GM23248 (cell line): ENCODE measurements at places on chromosomes 13 and 19.

DNA sequence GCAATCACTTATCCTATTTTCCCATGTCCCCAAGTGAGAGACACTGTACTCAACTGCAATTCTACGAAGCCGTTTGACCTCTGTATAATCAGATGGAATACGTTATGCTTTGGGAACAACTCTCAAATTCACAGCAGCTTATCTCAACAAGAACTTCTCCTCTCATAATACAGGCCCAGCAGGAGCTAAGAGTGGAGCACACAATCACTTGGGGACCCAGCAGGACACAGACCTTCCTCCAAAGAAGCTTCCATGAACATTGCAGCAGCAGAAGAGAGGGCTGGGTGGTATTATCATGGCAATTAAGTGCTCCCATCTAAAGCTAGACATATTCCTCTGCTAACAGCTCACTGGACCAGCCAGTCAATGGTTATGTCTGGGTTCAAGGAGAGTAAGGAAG is 428.3 kb upstream of the MIR17HG start:
- DNase-seq: no peak

- no peak for DNase-seq
Observed at GRCh38 chr19:35167251-35168119, 12.9 kb downstream of the FXYD5 start.

- no peak for DNase-seq
Observed at GRCh38 chr13:98834254-98834960, 81.9 kb upstream of the SLC15A1 start.

DNA sequence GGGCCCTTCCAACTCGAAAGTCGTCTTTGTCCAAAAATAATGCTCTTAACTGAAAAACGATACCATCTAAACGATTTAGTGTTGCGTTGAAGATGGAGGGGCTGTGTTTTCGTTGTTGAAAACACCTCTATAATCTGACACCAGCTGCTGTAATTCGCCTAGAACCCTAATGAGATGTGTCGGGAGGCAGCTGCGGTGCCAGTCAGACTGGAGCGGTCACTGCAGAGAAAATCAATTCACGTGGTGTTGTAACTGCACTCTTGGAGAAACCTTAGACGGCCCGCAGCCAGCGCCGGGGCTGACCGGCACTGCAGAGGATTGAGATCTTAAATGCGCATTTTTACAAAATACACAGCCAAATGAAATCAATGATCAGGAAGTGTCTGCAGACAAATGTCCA is 339.1 kb downstream of the ZNF536 start:
- no peak for DNase-seq

- DNase-seq: peak; percentile 82
Observed at GRCh38 chr19:53424968-53425597, 6.7 kb upstream of the ZNF761 start.

GRCh38 chr13:73365252-73365651 is 306.4 kb downstream of the KLF5 start:
- no peak for DNase-seq

GRCh38 chr13:97535614-97536013 is 101.6 kb downstream of the RAP2A start:
- peak; percentile 67 for DNase-seq

GRCh38 chr19:32570081-32570785 is 10.8 kb upstream of the PDCD5 start:
- peak; percentile 80 for DNase-seq

DNA sequence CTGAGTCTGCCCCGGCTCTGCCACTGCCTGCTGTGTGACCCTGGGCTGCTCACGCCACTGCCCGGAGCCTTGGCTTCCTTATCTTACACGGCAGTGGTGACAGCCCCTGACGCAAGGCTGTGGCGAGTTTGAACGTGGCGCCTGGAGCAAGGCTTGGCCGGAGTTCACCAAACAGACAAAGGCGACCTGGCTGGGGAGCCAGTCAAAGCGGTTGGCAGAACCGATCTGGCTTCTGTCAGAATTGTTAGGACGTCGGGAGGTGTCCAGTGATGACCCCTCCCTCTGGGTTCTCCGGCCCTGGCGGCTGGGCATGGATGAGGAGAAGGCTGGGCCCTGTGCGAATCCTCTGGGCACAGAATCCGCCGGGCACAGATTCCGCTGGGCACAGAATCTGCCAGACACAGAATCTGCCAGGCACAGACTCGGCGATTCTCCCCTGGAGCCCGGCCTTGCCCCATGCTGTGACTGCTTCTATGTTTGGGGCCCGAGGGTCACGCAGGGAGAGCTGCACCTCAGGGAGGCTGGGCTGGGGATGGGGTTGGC is 11.7 kb upstream of the TMEM255B start:
- DNase-seq: no peak

GRCh38 chr19:10173527-10173926 is 21.2 kb downstream of the DNMT1 start:
- DNase-seq: peak; percentile 58

GRCh38 chr13:52053460-52053859 is 29.0 kb downstream of the UTP14C start:
- no peak for DNase-seq

DNA sequence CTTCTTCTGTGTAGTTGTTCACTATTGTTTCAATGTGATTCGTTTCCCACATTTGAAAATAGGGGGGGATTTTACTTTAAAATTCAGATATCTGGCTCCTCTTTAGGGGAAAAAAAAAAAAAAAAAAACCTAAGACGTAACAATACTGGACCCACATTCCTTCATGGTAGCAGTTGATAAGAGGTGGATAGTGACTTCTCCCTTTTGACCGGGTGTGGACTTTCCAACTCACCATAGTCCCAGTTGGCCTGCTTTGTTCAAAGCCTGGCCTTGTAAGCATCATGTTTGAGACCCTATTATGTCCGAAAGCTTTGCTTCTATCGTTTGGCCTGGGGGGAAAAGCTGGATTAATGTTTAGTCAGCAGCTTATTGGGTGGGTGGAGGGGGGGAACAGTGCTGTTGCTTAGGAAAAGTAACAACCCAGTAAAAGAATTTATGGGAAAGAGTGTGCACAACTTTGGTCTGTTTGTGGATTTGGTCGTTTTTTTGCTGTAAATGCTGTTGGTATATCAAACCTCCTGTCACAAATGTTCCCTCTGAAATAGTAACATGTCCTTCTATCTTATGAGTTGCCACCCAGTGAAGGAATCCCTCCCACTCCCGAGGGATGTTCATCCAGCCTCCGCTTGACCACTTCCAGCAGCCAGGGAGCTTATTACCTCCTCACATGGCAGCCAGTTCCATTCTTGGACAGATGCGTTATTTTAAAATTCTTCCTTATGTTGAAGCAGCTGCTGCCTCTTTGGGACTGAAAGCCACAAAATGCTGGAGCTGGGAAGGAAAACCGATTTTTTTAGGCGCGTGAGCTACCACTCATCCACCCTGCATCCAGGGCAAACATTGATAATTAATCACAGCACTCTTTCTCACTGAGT is 10.4 kb downstream of the SAMD4B start:
- DNase-seq: peak; percentile 63

GRCh38 chr13:99307648-99308339 is 595 bp upstream of the GPR183 start:
- DNase-seq: peak; percentile 91

DNA sequence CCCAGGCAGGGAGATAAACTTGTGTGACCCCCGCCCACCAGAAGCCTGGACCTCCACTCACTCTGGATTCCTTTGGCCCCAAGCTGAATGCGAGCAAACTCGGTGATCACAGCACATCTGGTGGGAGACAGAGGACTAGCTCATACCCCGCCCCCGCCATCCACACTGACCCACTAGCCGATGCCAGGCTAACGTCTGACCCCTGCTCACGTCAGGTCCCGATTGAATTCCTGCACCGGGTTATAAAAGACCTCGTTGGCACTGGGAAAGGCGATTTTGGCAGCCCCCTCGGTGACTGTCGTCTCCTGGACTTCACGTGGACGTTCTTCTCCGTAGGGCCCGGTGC is 631 bp downstream of the TRMT1 start:
- no peak for DNase-seq

DNA sequence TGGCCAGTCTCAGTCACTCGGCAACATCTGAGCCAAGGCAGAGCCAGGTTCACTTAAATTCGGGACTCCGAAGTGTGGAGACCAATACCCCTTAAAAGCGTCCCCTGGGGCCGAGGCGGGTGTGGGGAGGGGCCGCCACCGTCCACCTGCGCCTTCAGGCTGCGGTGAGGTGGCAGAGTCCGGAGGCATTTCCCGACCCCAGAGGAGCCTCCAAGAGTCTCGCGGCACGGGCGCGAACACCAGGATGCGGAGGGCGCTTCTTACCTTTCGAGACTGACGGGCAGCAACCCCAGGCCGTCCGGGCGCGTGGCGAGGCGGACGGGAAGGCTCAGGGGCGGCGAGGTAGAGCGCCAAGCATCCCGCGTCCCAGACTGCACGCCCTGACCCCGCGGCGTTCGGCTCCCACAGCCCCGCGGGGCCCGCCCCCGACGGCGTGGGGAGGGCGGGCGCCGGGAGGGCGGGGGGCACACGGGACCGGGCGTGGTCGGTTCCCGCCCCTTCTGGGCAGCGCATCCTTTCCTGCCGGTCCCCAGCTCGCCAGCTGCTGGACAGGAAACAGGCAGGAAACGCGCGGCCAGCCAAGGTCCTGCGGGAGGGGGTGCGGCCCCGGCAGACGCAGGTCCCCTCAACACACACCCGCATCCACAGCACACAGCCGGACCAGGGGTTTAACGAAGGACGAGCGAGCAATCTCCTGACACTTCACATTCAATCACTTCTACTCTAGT is at the start of gene THSD1:
Gene THSD1 (minus strand): TSS at position 406 of the 728 bp plus-strand sequence. CDS start 3,572 bp downstream, outside the sequence.
- peak; percentile 73 for DNase-seq

DNA sequence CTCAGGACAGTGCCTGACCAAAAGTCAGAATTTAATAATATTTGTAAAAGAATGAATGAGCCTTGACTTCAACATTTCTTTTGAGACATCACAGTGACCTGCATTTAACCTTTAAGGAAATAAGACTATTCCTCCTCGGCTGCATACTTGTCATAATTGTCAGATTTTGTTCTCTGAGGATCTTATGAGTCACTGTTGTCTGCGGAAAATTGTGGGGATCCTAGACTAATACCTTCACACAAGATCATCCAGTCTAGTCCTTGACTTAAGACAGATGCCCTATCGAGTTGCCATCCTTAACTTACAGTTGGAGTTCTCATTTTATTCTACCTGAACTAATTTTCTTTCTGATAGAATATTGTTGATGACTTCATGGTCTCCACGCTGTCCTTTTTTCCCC is 198.4 kb downstream of the DLEU7 start:
- peak; percentile 65 for DNase-seq

GRCh38 chr13:99332456-99332855 is 25.3 kb upstream of the GPR183 start:
- no peak for DNase-seq

- DNase-seq: no peak
Observed at GRCh38 chr13:48496271-48497161, 36.4 kb downstream of the RCBTB2 start.

DNA sequence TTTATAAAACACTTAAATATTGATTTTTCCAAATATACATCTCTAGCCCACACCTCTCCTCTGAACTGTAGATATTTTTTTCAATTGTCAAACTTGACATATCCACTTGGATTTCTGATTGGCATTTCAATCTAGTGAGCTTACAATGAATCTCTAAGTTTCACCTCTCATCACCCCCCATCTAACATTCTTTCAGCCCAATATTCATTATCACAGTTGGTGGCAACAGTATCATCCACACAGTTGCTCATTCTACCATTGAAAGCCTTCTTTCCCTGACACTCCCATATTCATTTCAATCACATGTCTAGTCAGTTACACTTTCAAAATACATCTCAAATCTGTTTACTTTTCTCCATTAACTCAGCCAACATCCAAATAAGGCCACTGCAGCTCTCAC is 385.2 kb downstream of the PCDH20 start:
- DNase-seq: no peak

DNA sequence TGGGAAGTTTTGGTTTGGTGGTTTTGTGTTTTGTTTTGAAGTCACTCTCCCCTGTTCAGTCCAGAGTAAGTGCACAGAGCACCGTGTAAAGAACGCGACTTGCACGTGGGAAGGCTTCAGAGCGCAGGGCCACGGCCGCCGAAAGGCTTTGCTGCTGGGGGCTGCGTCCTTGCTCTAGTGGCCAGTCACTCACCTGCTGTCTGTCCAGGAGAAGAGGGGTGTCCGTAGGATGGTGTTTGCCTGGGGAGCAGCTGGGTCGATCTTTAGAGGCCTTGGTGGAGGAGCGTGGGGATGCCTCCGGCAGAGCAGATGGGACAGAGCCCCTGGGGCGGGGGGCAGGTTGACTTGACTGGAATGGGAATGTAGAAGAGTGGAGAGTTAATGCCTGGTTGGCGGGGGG is 116.6 kb upstream of the MCF2L start:
- no peak for DNase-seq

DNA sequence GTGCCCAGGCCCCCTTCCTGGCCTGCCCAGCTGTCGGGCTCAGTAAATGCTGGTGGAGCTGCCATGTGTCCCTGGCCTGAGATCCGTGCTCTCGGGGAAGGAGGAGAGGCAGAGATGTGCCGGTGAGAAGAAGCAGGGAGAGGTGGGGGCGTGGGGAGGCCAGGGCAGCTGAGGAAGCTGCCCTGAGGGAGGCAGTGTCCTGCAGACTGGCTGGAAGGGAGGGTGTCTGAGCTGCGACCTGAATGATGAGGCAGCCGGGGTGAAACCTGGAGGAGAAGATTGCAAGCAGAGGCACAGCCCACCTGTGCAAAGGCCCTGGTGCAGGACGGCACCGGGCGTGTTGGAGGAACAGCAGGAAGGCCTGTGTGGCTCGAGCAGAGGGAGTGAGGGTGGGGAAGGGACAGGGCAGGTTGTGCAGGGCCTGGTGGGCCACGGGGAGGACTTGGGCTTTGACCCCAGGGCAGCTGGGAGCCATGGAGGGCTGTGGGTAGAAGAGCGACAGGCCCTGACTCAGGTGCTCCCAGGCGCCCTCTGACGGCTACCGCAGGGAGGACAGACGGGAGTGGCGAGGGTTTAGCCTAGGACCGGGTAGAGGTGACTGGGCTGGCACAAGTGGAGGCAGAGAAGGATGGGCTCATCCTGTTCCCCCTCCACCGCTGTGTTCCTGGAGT is 14.0 kb upstream of the CELF5 start:
- DNase-seq: peak; percentile 62

- DNase-seq: peak; percentile 61
Observed at GRCh38 chr19:43306097-43306496, 36.8 kb upstream of the PSG9 start.

DNA sequence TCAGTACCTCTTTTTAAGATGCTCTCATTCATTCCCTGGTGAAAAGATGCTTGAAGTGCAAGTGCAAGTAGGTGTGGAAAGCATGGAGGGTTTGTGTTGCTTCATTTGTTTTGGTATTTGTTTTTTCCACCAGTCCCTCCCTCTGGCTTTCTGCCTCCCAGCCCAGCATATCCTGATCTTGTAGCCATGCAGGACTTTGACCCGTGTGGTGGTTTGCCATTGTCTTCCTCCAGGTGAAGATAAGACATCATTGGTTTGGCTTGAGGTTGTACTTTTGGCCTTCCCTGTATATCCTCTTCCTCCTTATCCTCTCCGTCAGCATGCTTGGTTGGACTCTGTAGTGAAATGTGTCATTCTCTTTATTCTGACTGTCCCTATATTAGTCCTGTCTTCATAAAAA is 9.1 kb downstream of the SPINT2 start:
- no peak for DNase-seq

GRCh38 chr13:109160357-109160756 is 530.9 kb downstream of the MYO16 start:
- DNase-seq: no peak
